ENCODE measurements at places on chromosomes 16 and 17.

DNA sequence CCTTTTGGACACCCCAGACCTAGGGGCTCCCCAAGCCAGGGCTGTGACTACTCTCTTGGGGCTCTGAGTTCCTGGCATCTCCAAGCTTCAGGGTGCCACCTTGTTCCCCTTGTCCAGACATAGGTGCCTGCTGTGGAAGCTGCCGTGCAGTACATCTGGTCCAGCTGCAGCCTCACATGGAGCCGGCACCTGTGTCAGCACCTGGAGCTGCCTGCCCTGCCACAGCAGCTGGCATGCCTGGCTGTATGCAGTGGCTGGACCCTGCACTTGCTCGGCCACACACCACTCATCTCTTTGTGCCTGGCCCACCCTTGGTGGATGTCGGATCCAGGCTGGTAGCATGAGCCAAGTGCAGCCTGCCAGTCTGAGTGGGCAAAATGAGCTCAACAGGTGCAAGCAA is 775.8 kb downstream of the CDH11 start:
- DNase-seq = no peak

GRCh38 chr17:74337834-74338500 is 11.9 kb downstream of the KIF19 start:
- DNase-seq = no peak

DNA sequence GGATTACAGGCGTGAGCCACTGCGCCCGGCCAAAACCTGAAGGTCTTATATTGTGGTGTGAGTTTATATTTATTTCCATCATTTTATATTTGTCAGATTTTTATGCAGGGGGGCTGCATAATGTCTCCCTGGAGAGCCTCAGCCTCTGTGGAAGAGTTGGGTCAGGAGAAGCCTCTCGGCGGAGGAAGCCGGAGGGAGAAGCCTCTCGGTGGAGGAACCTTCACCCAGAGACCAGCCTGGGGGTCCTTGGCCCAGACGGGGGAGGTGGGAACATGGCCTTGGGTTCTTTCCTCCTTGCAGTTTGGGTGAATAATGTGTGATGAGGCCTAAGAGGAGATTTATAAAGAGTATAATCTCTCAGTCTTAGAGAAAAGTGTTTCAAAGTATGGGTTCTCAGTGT is 22.4 kb upstream of the ZNF750 start:
- DNase-seq = no peak

DNA sequence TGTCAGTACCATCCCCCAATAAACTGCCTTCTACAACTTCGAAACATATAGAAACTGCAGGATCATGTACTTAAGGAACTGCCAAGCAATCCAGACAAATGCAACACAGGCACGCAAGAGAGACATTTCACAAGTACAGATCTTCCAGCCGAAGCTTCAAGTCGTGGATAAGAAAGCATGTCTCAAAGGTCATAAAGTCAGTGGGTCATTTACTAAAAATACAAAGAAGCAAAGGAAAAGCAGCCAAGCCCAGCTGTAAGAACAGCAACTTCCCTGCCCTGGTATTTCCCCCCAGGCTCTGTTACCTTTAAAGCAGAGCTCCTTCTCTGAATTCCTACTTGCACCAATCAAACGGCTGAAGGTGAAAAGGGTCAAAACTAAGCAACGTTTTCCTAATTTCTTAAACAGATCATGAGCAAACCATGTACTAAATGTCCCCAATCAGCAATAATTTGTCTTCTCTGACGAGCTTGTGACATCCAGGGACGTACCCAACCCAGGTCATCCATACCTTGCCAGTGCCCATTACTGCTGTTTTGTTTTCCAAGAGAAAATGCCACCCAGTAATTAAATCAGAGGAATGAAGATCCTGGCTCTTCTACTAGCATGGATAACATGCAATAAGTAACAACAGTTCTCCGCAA is 1.7 kb downstream of the AKTIP start:
- DNase-seq = peak; percentile 31

DNA sequence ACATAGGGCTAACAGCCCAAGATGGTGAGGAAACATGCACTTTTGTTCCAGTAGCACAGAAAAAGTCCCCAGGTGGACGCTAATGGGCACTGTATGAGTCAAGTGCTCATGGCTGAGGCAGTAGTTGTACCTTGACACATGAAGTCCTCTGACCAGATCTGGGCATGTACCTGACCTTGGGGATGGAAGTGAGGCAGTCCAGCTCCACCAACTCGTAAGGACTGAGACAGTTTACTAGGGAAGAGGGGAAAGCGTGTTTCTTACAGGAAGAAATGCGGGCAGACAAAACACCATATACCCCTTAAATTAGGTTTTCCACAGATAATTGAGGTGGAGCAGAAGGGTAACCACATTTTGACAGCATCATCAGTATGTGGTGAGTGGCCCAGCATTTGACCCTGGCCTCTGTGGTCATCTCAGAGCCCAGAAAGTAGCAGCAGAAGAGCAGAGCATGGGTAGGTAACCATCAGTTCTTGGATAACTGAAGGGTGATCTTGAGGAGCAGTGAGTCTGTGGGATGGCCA is 32.4 kb upstream of the METTL9 start:
- DNase-seq = no peak

- no peak for DNase-seq
Measured at GRCh38 chr17:82376042-82376730, 4.6 kb downstream of the UTS2R start.

- DNase-seq = no peak
Measured at GRCh38 chr16:80265624-80266306, 275.0 kb upstream of the DYNLRB2 start.

GRCh38 chr16:2371421-2371820 is 30.9 kb upstream of the ABCA3 start:
- DNase-seq = no peak

DNA sequence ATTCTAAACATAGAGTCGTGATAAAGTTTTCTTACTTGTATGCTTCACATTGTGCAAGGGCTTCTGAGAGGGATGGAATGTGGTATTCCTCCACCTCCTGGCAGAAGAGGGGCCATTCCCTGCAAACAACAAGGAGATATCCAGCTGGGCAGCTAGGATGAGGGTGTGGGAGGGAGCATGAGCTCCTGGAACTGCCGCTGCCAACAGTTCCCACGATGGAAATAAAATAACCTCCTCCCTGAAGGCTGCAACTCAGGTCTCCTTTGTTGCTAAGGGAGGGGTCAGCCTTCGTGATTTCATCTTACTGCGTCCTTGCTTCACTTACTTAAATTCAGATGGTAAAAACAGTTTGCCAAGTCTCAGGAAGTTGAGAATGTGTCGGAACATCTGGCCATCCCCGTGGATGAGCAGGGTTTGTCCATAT is 15.6 kb downstream of the PLEKHG4 start:
- DNase-seq = no peak

GRCh38 chr17:77867976-77868713 is 90.4 kb upstream of the TNRC6C start:
- DNase-seq = no peak

DNA sequence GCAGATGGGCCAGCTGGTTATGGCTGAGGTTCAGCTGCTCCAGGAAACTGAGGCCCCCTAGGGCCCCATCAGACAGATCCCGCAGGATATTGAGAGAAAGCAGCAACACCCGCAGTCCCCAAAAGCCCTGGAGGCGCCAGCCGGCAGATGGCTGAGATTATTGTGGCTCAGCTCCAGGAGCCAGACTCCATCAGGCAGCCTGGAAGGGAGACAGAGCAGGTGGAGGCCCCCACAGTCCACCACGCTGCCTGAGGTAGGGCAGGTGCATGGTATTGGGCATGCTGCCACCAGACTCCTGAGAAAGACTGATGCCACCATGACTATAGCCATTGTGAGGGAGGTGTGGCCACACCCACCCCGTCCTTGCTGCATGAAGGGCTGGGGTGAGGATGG is 9.5 kb upstream of the TMEM101 start:
- no peak for DNase-seq

DNA sequence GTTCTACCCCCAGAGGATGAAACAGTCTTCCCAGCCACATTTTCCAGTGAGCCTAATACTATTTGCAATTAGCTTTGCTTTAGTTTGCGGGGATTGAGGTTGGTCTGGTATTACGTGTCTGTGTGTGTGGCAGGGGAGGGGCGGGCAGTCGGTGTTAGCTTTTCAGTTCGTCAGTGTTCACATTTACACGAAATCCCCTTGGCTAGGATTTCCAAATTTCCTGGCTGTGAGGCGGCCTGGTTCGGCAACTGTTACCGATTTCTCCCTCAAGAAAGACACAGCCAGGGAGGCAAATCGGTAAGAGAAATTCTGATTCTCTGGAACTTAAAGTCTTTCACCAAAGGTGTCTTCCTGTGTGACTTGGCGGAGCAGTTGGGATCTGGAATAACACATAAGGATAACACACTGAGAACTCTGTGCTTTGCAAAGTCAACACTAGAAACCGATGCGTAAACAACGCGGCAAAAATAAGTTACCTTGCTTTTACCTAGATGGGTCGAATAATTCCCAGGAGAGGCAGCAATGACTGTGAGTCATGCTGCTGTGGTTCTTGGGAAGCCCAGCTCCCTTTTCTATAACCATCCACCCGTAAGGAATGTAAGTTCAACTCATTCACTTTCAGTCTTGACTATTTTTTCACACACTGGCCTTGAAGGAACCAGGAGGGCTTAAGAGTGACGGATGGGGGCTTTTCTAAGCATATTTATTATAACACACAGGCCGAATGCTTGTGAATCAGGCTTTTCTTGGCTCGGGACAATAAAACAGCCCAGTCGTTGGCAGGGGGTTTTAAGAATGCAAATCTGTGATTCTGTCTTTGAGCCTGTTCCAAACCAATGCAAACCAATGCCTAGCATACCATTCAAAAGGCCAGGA is 24.2 kb downstream of the GPRC5B start:
- DNase-seq = peak; percentile 48

- no peak for DNase-seq
Measured at GRCh38 chr17:42053731-42054500, 3.5 kb upstream of the C17orf113 start.

DNA sequence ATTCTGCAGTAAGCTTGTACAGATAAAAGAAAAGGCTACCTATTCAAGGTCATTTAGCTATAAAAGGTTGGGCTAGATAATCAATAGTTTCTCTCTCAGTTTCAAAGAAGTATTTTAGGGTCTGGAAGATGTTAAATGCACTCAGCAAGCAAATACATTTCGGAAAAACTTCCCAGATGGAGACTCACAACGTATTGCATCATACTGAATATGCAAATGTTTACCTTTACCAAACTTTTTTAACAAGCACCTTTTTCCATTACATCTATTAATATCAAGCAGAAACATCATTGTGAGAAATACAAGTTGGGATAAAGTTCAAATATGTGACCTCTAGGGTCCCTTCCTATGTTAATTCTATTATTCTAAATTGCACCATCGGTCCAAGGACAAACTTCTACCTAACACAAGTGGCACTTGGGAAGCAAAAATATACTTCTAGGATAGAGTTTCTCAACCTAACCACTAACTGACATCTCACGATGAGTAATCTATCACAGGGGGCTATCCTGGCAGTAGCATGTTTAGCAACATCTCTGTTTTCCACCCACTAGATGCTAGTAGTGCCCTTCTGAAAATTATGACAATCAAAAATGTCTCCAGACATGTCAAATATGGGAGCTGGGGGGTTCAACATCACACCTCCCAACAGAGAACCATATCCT is 14.5 kb downstream of the KANSL1 start:
- DNase-seq = peak; percentile 60

DNA sequence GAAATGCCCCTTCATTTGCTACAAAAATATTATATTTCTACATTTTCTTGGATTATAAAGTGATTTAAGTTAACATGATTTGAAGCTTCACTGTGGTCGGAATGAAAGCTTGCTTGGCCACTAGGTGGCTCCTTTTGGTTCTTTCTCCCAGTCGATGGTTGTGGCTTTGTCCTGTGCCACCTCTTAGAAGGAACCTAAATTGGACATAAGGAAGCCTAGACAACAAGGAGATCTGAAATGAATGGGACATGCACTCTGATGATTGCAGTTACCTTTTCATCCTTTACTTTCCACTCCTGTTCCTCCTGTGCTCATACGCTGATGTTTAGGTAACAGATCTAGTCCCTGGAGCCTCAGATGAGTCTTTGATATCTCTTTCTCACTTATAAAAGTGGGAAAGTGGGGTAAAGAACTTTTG is 39.2 kb downstream of the FTO start:
- peak; percentile 65 for DNase-seq

GRCh38 chr16:30949650-30950515 is 1.0 kb downstream of the ORAI3 start:
- DNase-seq = peak; percentile 90

GRCh38 chr17:79520167-79521165 is 90.4 kb downstream of the RBFOX3 start:
- no peak for DNase-seq

- no peak for DNase-seq
Measured at GRCh38 chr17:2705888-2706795, 5.4 kb downstream of the CLUH start.

GRCh38 chr16:77896415-77897128 is 108.2 kb downstream of the VAT1L start:
- DNase-seq = no peak

GRCh38 chr16:4564661-4565267 is 8.6 kb downstream of the C16orf96 start:
- DNase-seq = no peak

DNA sequence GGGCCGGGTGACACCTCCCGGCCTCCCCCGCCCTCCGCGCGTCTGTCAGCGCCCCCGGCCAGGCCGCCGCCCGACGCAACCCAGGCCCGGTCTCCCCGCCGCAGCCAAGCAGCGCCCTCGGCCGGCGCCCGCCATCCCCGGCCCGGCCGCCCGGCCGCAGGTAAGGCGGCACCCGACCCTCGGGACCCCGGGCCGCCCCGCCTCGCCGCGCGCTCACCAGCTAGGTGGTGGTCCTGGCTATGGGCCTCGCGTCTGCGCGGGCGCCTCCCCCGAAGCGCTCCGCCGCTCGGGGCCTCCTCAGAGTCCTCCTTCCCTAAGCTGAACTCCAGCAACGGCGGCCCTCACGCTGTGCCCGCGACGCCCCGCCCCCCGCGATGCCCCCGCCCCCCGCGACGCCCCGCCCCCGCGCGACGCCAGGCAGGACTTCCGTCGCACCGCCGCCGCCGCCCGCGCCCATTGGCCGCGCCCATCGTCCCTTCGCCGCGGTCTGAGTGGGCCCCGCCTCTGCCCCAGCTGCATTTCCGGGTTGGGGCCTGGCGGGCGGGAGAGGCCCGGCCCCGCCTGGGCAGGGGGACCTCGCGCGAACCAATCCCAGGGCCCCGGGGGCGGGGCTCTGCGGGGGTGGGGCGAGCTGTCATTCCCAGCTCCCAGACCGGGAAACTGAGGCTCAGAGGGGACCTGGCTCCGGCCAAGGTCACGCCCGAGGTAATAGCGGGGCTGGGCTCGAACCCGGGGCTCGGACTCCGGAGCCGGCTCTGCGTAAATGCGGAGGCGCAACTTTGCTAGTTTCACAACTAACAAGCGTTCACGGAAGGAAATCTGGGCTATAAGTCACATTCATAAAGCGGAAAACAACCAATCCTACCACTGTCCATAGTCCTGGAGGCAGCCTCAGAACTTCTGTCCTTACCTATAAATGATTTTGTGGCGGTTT is 9.0 kb upstream of the KCTD5 start:
- peak; percentile 93 for DNase-seq

- no peak for DNase-seq
Measured at GRCh38 chr16:12486386-12486785, 317.3 kb downstream of the CPPED1 start.

GRCh38 chr17:6514371-6514770 is 42.0 kb downstream of the PITPNM3 start:
- DNase-seq = no peak

GRCh38 chr16:89094252-89094879 is 714 bp downstream of the ACSF3 start:
- DNase-seq = peak; percentile 19
